GM23338 (cell line): ENCODE measurements at places on chromosomes 1 and 21. TPM values are rescaled to one million over a fixed set of nuclear protein-coding genes. Genes with fewer than 3 reads are reported as not detected.
A peak's percentile ranks its signal among the peaks of the same experiment; 100 is the strongest.

GRCh38 chr1:200670242-200671118, 773 bp upstream of the DDX59 start:
- H3K4me1 ChIP-seq: peaks cover 24% of the 10 kb centered on the region
- no peaks in the 10 kb centered on the region for H3K36me3 ChIP-seq
- no peaks in the 10 kb centered on the region for H3K27me3 ChIP-seq
- DNase-seq: peak; percentile 49
- H3K4me3 ChIP-seq: peak overlapping the region; percentile 91
- peak overlapping the region; percentile 91 for H3K27ac ChIP-seq

- no peak overlapping the region for H3K4me3 ChIP-seq
- peak overlapping the region; percentile 84 for H3K27ac ChIP-seq
- peaks cover 60% of the 10 kb centered on the region for H3K36me3 ChIP-seq
- DNase-seq: no peak
- H3K27me3 ChIP-seq: no peaks in the 10 kb centered on the region
These were observed 16.9 kb downstream of the SLC2A1 start for GRCh38 chr1:42941640-42942330.

- peaks cover 6% of the 10 kb centered on the region; the same call in 1 of the 2 replicates for H3K4me1 ChIP-seq
- peak; percentile 93 for DNase-seq
- H3K4me3 ChIP-seq: no peak overlapping the region
- no peak overlapping the region for H3K27ac ChIP-seq
- no peaks in the 10 kb centered on the region for H3K36me3 ChIP-seq
- peaks cover 28% of the 10 kb centered on the region for H3K27me3 ChIP-seq
These were observed 10.6 kb upstream of the HLCS start for GRCh38 chr21:36976882-36977651.

GRCh38 chr1:42290130-42290529, 44.9 kb downstream of the FOXJ3 start:
- no peak overlapping the region for H3K27ac ChIP-seq
- H3K4me1 ChIP-seq: no peaks in the 10 kb centered on the region
- H3K27me3 ChIP-seq: no peaks in the 10 kb centered on the region
- DNase-seq: no peak
- no peaks in the 10 kb centered on the region for H3K36me3 ChIP-seq
- no peak overlapping the region for H3K4me3 ChIP-seq

DNA sequence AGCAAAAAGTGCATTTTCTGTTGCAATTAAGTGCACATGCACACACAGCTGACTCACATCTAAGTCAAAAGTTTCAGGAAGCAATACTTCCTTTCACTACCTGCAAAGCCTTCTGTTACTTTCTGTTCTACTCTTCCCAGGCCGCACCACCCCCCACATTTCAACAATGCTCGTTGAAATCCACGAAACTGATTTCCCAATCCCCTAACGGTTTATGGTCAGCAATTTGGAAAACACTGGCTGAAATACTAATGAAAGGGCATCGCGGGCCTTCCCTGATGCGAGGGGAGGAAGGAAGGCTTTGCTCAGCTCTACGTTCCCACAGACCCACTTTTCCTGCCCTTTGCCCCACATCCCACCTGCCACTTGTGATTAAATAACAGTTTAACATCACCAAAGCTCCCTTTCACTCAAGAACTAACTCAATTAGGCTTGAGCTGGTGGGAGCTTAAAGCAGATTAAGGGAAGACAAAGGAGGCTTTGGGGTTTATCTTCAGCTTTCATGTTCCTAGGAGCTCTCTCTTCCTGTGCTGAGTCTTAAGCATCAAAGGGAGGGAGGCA, 243.2 kb upstream of the RAB4A start:
- H3K36me3 ChIP-seq: no peaks in the 10 kb centered on the region
- peak; percentile 71 for DNase-seq
- H3K27me3 ChIP-seq: peaks cover 9% of the 10 kb centered on the region; the same call in 1 of the 2 replicates
- H3K27ac ChIP-seq: 0 out of 2 replicates have a peak overlapping the region, but pooled peaks have one; percentile 22

DNA sequence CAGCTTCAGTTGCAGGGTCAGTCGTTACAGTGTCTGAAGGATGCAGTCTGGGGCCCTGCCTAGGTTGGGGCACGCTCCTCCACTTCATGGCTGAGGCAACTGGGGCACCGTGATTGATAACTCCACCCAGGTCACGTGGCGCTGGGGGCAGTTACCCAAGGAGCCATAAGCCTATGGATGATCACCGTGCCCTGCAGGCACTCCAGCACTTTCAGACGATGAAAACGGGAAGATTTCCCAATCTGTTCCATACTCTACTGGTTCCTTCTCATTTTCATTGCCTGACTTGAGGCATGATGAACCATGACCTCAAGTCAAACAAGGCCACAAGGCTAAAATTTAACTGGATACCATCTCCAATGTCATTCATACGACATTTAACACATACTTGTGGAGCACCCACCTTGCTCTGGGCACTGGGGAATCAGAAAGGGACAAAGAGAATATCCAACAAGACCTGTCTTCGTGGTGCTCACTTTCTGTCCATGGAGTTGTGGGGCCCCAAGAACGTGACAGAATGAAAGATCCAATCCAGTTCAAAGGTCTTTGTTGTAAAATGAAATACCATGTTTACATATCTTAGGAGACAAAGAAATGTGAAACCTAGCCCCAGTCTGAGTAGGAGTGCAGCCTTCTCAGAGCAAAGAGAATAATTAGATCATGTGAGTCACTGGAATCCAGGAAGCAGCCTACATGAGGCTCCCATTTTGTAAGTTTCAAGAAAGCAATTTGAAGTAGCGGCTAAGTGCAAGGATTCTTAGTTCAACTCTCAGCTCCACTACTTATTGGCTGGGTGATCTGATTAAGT, 39.4 kb upstream of the SPOCD1 start:
- no peak overlapping the region for H3K27ac ChIP-seq
- H3K36me3 ChIP-seq: no peaks in the 10 kb centered on the region
- no peak overlapping the region for H3K4me3 ChIP-seq
- no peak for DNase-seq
- no peaks in the 10 kb centered on the region for H3K27me3 ChIP-seq

GRCh38 chr1:154607609-154608396, at the start of gene ADAR:
TSS of gene ADAR (minus strand) at chr1:154608186. CDS start at chr1:154608006, 180 bp downstream.
- peaks cover 45% of the 10 kb centered on the region for H3K4me1 ChIP-seq
- H3K36me3 ChIP-seq: no peaks in the 10 kb centered on the region
- no peaks in the 10 kb centered on the region for H3K27me3 ChIP-seq

DNA sequence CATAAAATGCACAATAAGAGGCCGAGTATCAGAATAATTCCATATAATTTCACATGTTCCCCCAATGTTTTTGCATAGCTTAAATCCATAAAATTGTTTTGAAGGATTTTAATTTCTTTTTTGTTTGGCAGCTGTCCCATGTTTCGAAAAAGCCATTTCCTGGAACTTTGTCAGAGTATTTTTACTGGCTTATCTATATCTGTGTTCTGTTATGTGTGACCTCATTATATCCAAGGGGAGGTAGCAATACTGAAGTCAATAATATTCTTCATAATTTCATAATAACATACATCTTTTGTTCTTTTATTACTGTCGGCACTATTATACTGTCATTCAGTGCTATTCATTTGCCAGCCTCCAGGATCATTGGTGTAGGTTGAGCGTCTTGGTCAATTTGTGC, 9.4 kb upstream of the BACH1 start:
- no peak overlapping the region for H3K27ac ChIP-seq
- no peaks in the 10 kb centered on the region for H3K4me1 ChIP-seq
- H3K4me3 ChIP-seq: no peak overlapping the region
- no peaks in the 10 kb centered on the region for H3K36me3 ChIP-seq

The TCHH gene
- total RNA-seq: 0.19 and 0.38 TPM in 2 replicates
